Smooth muscle cell of the pulmonary artery (primary cell): ENCODE measurements at places on chromosomes 12 and 14. TPM values are rescaled to one million over a fixed set of nuclear protein-coding genes. Genes with fewer than 3 reads are reported as not detected.

The HOMEZ gene
- total RNA-seq, result 4.2 and 6.4 TPM in 2 replicates

The C12orf42 gene
- total RNA-seq, result not detected in 2 replicates

The KRT2 gene
- total RNA-seq, result not detected in 2 replicates

The LMNTD1 gene
- total RNA-seq, result 0.39 and 0.63 TPM in 2 replicates

The SERPINA10 gene
- total RNA-seq, result not detected in 2 replicates

The STAC3 gene
- total RNA-seq, result 0.26 and 0.33 TPM in 2 replicates

The DAO gene
- not detected in 2 replicates for total RNA-seq

The C3AR1 gene
- total RNA-seq, result 0.07 and 0.17 TPM in 2 replicates

The CD69 gene
- total RNA-seq, result not detected in 2 replicates

The ARHGEF25 gene
- total RNA-seq, result 31.5 and 31.7 TPM in 2 replicates

The HSPB8 gene
- total RNA-seq, result 29.7 and 33.8 TPM in 2 replicates

The HOXC11 gene
- not detected in 2 replicates for total RNA-seq

The OVCH1 gene
- total RNA-seq, result 0.07 and 0.13 TPM in 2 replicates

The B4GALNT3 gene
- total RNA-seq, result 0.13 and 0.36 TPM in 2 replicates

The PLEKHD1 gene
- total RNA-seq, result under 0.01 and 0.07 TPM in 2 replicates

The DEPDC4 gene
- total RNA-seq, result 0.46 and 1.1 TPM in 2 replicates

The TAS2R13 gene
- 1.8 and 2.4 TPM in 2 replicates for total RNA-seq

The ESPL1 gene
- 2.3 and 2.6 TPM in 2 replicates for total RNA-seq

The WSCD2 gene
- total RNA-seq, result not detected in 2 replicates

The EIF4B gene
- total RNA-seq, result 1,099 and 1,143 TPM in 2 replicates

The GPR135 gene
- total RNA-seq, result 4.9 and 5.0 TPM in 2 replicates

The SLC4A8 gene
- 1.6 and 5.4 TPM in 2 replicates for total RNA-seq

The ERP27 gene
- total RNA-seq, result not detected in 2 replicates

The KRT78 gene
- total RNA-seq, result not detected in 2 replicates

The ACOT6 gene
- total RNA-seq, result not detected in 2 replicates

The CLEC1B gene
- not detected in 2 replicates for total RNA-seq

The ARMH4 gene
- total RNA-seq, result 9.1 and 9.6 TPM in 2 replicates

The ADAMTS20 gene
- total RNA-seq, result not detected in 2 replicates

The RNASE3 gene
- total RNA-seq, result not detected in 2 replicates

The RPS26 gene
- total RNA-seq, result 30.0 and 59.0 TPM in 2 replicates

The CNTN1 gene
- 0.59 and 1.8 TPM in 2 replicates for total RNA-seq

The SERPINA1 gene
- not detected in 2 replicates for total RNA-seq

The MANSC4 gene
- total RNA-seq, result not detected in 2 replicates

The ACSM4 gene
- not detected in 2 replicates for total RNA-seq

The INHBC gene
- not detected in 2 replicates for total RNA-seq

The SMCO2 gene
- 0.40 TPM in 1 of 2 replicates, not detected in the other for total RNA-seq

The SERPINA6 gene
- not detected in 2 replicates for total RNA-seq
